ENCODE measurements at places on chromosomes 4 and X.

DNA sequence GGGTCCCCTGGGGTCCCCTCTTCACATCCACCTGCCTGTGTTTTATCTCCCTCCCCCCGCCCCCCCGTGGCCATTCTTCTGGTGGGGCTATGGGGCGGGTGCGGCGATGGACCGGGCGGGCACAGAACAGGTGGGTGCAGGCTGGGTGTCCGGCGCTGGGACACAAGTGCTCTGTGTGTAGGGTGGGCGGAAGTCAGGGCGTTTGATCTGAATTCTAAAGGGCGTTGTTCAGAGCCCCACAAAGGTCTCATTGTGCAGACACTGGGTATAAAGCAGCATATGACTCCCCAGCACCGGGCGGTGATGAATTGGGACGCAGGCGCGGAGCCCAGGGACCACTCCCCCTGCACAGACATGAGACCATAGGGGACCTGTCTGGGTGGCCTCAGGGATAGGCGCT lies at the start of gene GJB1:
TSS of gene GJB1 (plus strand) at position 296 of the 400 bp plus-strand sequence. CDS start 484 bp downstream, outside the sequence.
- DNase-seq, result no peak

DNA sequence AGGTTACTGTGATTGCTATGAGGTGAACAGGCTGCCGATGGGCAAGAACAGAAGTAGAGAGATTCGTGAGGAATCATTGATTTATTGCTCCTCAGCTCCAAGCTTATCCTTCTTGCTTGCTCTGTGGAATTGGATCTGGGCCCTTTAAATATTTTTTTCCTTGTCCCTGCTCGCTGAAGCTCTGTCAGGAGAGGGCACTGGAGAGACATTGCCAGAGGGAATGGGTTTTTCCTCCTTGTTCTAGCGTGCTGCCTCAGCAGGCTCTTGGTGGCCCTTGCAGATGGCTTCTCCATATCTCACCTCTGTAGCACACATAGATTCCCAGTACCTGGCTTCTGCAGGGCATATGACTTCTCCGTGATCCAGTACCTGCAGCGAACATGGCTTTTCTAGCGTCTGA lies 67.4 kb downstream of the CNGA2 start:
- DNase-seq, result peak; percentile 4

GRCh38 chrX:130296743-130297142 lies 28.0 kb upstream of the ZNF280C start:
- DNase-seq, result no peak

GRCh38 chr4:4758681-4759080 lies 100.8 kb upstream of the MSX1 start:
- no peak for DNase-seq

- no peak for DNase-seq
Observed at GRCh38 chrX:107773206-107773605, 2.4 kb downstream of the TSC22D3 start.

DNA sequence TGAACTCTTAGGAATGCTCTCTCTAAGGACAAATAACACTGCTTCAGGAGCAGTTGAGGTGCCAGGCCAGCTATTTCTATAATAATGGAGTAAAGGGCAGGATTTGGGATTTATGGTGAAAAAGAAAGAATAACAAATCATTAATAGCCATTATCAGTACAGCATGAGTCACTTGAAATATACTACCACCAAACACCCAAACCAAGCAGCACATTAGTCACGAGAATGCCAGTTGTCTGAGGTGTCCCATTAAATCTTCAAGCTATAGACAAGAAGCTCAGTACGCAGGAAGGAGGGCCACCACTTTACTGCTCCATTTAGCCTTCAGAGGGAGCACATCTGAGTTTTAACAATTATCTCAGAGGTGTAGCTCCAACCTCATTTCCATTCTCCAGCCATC lies 106.8 kb upstream of the MAGEA10 start:
- no peak for DNase-seq

- no peak for DNase-seq
Observed at GRCh38 chrX:123713434-123713833, 19.4 kb downstream of the THOC2 start.

- no peak for DNase-seq
Observed at GRCh38 chrX:56397636-56398035, 165.5 kb downstream of the KLF8 start.

DNA sequence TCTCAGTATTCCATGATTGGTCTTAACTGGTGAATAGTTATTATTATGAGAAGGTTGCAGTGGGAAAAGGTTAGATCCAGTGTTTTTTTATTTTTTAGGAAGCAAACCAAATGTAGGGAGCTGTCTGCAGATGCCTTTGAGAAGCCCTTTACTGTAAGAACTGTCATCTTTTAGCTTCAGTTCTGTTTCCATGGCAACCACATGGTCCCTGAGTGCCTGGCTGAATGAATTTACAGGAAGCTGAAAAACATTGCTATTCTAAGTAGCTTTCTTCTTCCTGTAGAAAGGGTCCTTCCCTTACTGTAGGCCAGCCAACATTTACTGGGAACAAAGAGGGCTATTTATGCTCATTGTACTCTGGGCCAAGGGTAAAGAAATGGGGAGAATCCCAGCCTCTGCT lies 103.3 kb downstream of the DCLK2 start:
- no peak for DNase-seq

DNA sequence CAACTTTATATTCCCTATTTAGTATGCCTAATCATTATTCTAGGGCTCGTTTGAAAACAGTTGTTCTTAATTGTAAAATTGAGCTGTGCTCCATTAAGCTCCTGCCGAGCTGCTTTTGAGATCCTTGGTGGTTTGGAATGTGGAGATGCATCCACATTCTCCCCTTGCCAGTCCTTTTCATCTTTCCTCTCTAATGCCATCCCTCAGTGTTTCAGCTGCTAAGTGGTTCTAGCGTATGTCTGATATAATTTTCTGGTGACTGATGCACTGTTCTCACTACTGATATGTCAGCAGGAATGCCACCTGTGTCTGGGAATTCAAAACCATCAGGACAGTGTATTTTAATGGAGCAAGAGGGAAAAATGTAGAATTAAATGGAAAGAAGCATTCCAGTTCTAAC lies 1085.0 kb downstream of the CCSER1 start:
- no peak for DNase-seq

- DNase-seq, result no peak
Observed at GRCh38 chr4:76990288-76991080, 40.9 kb downstream of the SEPTIN11 start.

GRCh38 chr4:83993774-83994173 lies 457.9 kb downstream of the GPAT3 start:
- no peak for DNase-seq

GRCh38 chr4:101346351-101347266 lies 717 bp downstream of the PPP3CA start:
- DNase-seq, result peak; percentile 45

DNA sequence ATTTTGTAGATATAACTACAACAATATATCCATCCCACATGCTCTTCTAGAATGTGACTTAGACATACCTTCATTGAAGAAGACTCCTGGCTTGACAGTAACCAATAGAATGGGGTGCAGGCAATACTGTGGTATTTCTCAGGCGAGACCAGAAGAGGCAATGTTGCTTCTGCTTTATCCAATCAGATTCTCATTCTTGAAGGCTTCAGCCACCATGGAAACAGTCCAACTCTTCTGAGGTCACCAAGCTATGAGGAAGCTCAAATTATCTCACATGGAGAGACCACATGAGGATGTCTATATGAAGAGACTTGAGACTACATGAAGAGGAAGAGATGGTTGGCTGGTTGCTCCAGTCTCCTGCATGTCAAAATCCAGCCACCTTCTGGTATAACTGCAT lies 469.9 kb downstream of the PCDH10 start:
- DNase-seq, result no peak

DNA sequence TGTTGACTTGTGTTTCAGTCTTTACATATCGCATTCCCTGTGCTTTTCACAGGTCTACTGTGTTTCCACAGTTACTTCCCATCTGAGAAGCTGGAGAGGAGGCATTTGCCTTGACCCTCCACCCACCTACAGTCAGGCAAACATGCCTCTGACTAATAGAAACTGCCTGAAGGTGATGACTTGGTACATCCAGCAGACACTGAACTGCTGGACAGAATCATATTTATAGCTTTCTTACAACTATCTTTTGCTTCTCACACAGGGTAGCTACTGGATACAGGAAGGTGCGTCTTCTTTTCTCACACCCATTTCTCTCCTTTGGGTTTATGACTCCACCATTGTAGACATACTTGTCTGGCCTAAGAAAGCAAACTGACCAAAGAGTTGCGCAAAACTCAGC lies 58.0 kb downstream of the VGLL1 start:
- no peak for DNase-seq

DNA sequence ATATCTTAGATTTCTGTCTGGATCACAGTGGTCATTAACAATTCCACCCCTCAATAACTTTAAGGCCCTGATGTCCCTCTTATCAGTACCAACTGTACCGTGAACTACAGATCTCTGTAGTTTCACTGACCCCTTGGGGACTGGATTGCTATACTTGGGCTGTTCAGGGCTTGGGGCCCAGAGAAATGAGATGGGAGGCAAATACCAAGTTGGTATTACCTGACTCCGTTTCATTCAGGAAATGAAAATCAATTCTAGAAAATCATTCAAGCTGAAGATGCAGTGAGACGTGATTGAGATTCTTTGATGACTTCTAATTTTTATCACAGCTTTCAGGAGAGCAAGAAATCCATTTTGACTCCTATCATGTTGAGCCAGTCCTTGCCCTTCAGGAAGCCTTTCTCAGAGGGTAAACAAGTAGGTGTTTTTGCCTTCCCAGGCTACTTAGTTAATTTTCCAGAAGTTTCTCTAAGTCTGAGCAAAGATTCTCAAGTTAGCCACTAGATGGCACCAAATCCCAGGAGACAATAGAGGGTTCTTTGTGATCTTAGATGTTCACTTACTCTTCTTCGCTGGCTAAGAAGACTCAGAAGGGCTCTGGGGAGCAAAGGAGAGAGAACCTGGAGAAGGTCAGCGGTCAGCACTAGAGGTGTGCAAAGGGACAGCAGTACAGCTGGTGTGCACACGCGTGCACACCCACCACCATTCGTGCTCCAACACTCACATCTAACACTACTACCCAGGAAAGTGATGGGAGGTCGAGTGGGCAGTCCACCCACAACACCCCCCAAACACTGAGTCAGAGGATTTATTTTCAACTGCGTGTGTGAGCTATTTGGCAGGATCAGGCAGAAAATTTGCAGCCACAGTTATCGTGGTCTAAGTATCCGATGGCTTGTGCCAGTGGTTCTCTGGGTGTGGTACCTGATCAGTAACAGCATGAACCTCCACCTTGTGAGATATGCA lies 7.4 kb downstream of the HNRNPH2 start:
- DNase-seq, result peak; percentile 37

- DNase-seq, result no peak
Observed at GRCh38 chrX:48787505-48788443, 1.4 kb downstream of the GATA1 start.

GRCh38 chrX:20567108-20567507 lies 300.4 kb upstream of the RPS6KA3 start:
- DNase-seq, result no peak

DNA sequence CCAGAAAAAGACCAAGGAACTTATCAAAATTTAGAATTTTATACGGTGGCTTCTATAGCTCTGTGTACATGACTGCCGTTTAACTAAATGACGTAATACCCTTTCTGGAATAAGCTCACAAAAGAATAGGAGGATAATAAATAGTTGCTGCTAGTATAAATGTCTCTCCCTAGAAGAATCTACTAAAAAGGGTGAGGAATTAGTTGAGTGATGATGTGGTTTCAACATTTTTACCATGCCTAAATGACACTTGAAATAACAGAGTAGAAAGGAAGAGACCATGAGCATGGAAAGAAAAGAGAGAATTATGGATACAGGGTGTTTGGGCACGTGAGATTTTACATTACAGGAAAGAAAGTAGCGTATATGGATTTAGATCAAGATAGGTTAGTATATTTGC lies 231.1 kb downstream of the ARAP2 start:
- DNase-seq, result no peak

- no peak for DNase-seq
Observed at GRCh38 chr4:153075836-153076518, 128.3 kb upstream of the TRIM2 start.

DNA sequence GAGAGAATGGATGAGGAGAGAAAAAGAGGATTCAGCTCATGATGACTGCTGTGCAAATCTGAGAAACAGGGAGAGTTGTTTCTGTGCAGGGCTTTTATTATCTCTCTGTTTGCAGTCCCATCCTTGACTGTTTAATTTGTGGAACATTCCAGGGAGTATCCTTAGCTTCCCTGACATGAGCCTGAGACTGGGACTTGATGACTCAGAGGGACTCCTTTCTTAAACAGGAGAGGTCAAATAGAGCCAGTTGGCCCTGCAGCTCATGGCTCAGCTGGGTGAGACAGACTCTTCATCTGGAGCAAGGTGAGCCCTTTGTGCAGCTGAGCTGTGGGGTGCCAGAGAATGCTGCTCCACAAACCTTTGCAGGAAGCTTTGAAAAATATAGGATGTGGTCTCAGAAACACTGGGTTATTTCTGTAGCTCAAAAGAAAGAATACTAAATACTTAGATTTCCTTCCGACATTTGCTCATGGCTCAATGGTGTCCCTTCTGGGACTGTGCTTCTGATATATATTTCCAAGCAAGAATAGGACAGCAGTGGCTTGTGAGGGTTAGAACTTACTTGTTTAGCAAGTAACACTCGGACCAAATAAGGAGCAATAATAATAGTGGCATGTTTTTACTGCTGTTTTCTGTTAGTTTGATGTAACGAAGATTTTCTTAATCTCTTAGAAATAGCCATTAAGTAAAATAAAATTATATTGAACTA lies 14.5 kb downstream of the ARHGAP24 start:
- DNase-seq, result no peak

DNA sequence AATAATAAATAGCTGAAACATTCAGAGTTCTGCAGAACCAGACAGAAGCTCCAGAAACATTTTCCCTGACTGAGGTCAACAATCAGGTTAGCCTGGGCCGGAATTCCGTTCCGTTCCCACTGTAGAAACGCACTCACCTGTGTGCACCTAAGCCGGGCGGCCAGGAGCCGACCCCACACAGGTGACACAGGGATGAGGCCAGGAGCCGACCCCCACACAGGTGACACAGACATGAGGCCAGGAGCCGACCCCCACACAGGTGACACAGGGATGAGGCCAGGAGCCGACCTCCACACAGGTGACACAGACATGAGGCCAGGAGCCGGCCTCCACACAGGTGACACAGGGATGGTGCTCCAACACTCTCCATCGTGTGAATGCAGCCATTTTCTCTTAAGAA lies 21.9 kb downstream of the FAT1 start:
- no peak for DNase-seq

- DNase-seq, result peak; percentile 10
Observed at GRCh38 chrX:39536211-39536610, 561.5 kb downstream of the BCOR start.

DNA sequence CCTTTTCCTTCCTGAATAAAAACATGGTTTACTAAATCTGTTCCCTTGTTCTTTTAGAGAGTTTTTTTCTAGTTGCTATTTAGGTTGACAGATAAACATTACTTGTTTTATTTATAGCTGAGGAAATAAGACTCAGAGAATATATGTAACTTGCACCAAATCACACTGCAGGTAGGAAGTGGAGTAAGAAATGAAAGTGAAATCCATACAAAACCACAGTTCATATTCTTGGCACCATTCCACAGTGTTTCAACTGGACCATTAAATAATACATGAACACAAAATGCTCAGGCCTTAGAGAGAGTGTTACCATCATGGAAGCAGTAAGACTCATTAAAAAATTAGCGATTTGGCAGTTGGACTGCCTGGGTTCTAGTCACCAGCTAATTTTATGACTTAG lies 326.9 kb upstream of the SLIT2 start:
- DNase-seq, result no peak

All from NCI-H2171 treated with DMSO at 0.1 percent for 48 hours (cell line).